NCI-H226 (cell line): ENCODE measurements at places on chromosomes 2 and 18.

DNA sequence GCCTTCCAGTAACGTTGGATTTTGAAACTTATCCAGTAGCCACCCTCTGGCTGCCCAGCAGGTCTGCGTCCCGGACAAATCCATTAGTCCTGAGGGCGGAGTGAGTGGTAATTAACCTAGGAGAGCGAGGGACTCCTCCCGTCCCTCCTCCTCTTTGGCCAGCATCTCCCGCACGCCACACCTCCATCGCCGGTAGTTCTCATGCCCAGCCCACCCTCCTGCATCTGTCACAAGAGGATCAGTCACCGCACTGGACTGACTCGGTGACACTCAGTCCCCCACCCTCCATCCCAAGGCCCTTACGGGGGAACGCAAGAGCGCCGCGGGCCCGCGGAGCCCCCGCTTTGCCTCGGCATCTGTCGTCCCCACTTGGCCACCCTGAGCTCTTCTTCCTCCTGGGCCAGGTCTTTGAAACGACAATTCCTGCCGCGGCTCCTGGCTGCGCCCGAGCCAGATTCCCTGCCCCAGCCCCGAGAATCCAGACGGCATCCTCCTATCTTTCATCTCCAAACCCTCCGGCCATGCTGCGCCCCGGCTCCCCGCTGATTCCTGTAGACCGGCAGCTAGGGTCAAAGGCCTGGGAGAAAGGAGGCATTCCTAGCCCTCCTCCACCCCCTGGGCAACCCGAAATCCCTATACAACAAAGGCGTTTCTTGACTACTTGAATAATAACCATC lies 77.5 kb downstream of the EIF2AK3 start:
- DNase-seq = no peak

GRCh38 chr2:32775954-32776353 lies 148.1 kb downstream of the TTC27 start:
- DNase-seq = no peak

- no peak for DNase-seq
These were observed 241.8 kb upstream of the CYP26B1 start for GRCh38 chr2:72389447-72389846.

GRCh38 chr2:232438951-232439757 lies 16.8 kb upstream of the ALPI start:
- DNase-seq = peak; percentile 28

DNA sequence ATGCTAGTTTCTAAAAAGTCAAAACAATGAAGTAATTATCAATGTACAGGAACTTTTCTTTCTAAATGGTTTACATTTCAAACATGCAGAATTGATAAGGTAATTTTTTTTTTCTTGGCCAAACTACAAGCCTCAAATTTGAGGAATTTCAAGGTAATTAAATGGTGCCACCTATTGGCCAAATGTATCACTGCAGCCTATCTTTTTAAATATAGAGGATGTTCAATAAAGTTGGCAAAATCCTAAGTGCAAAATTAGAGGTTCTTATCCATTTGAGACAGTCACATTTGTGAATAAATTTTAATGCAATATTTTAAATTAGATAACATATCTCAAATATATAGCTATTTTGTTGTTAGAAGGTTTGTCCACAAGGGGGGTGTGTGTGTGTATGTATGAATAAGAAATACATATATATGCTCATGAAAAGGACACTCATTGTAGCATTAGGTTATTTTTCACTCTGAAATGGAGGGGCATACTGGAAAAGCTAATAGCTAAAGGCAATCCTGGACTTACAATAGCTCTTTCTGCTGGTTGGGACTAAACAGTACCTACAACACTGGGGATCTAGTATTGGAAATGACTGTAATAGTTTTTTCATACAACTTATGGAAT lies 26.2 kb downstream of the MMADHC start:
- no peak for DNase-seq

DNA sequence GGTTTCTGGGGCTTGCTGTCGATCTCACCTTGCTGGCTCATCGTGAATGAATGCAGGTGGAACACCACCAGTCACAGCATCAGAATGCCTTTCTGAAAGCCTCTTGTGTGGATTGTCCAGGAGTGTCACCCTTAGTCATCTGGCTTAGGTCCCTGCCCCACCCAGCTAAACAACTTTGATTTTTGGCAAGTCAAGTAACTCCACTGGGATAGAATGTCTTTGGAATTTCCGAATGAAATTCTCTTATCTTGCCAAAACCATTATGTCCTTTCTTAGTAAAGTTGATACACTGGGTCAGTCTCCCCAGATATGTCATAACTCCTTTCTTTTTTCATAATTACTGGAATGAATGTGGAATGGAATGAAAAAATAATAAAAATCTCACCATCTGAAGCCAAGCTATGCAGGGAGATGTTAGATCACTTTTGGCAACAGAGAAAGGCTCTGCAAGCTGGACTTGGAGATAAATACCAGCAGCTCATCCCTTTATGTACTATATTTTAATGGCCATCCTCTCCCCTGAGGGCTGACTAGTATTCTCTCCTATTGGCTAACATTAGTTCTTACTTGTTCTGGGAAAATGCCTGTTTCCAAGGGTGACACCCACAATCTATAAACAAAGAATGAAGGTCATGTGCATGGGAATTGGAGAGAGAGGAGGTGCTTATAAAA lies 35.4 kb downstream of the INSIG2 start:
- peak; percentile 81 for DNase-seq

- no peak for DNase-seq
These were observed 32.3 kb upstream of the NEB start for GRCh38 chr2:151766437-151767153.

GRCh38 chr18:31942291-31942998 lies 483 bp downstream of the TRAPPC8 start:
- no peak for DNase-seq

GRCh38 chr2:102238778-102239177 lies 52.0 kb downstream of the IL1RL2 start:
- no peak for DNase-seq

DNA sequence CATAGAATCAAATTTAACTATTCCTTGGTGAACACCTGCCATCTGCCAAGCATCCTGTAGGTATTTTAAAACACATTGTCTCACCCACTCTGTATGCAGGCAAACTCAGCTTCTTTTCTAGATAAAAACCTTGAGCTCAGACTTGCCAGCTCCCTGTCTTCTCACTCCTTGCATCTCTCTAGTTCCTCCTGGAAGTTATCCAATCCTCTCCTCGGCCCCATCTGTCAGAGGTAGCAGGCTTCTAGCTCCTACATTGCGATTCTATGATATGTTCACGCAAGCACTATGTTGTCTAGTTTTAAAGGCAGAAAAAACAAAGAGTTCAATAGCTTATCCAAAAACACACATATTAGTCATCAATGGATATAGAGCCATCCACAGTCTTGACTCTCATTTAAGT lies 67.0 kb upstream of the APCDD1 start:
- DNase-seq = peak; percentile 15

GRCh38 chr2:98050070-98050469 lies 36.9 kb upstream of the VWA3B start:
- DNase-seq = no peak

- DNase-seq = no peak
These were observed 6.3 kb downstream of the MTERF4 start for GRCh38 chr2:241095594-241096290.

DNA sequence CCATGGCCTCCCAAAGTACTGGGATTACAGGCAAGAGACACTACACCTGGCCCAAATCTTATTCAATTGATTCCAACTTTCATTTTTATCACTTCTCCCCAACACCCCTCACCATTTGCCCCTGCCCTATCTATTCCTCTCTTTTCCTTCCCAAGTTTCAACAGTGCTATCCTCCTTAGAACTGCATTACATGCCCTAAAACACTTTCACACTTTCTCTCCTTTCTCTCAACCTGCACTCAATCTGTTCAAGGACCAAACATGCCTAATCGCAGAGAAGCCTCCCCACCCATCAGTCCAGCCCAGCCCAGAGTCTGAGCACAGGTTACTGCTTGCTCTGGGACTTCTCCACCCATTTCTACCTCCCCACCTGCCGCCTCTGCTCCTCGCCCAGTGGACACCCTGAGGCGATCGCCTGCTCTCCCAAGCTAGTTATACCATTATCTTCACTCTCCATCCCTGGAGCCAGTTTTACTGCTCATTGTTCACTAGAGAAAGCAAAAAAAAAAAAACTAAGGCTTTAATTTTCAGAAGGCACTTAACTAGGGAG lies 23.7 kb upstream of the DSG1 start:
- no peak for DNase-seq

- DNase-seq = no peak
These were observed 168.1 kb upstream of the TPO start for GRCh38 chr2:1245193-1245592.

DNA sequence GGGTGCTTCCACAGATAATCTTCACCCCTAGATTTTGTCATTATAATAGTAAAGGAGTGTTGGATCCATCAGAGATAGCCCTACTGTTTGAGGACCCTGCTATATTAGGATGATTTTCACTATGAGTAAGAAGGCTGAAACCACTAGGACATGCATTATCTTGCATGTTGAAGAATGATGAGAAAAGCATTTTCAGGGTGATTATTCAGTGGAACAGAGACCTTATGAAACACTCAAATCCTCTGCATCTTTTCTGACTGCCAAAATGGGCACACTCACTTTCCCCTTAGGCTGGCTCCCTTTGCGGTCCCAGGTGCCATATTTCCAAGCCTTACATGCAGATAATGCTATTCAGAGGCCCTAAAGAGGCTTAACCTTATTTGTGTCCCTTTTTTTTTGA lies 296.9 kb downstream of the RND3 start:
- no peak for DNase-seq

DNA sequence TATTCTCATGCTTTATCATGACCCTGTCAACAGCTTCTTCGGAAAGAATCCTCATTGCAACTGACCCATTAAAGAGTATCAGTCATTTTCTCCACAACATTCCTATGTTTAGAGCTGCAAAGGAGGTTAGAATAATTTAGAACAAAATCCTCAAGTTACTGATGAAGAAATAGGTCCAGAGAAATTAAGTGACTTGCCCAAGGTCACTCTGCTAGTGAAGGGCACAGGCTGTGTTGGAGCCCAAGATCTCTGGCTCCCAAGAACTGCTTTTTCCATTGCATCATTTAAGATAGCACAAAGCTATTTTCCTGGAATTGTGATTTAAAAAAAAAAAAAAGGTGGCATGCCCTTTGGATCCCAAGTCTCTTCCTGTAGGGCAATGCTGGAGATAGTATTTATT lies 9.6 kb downstream of the IRS1 start:
- no peak for DNase-seq

DNA sequence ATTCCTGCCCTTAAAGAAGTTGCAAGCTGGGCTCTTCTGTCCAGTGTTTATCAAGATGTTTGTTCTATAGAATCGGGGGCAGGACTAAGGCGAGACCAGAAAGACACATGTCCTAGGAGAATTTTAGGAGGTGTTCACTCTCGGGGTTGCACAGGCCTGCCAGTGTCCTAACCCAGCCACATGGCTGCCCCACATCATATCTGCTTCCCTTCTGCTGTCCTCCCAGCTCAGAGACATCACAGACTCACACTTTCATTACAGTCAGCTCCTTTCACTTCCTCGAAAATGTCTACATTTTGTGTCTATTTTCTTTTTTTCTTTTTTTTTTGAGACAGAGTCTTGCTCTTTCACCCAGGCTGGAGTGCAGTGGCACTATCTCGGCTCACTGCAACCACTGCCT lies 10.7 kb upstream of the MRO start:
- no peak for DNase-seq

GRCh38 chr18:25100418-25100817 lies 251.5 kb downstream of the ZNF521 start:
- no peak for DNase-seq

- no peak for DNase-seq
These were observed 127.4 kb downstream of the VAPA start for GRCh38 chr18:10041180-10041579.

DNA sequence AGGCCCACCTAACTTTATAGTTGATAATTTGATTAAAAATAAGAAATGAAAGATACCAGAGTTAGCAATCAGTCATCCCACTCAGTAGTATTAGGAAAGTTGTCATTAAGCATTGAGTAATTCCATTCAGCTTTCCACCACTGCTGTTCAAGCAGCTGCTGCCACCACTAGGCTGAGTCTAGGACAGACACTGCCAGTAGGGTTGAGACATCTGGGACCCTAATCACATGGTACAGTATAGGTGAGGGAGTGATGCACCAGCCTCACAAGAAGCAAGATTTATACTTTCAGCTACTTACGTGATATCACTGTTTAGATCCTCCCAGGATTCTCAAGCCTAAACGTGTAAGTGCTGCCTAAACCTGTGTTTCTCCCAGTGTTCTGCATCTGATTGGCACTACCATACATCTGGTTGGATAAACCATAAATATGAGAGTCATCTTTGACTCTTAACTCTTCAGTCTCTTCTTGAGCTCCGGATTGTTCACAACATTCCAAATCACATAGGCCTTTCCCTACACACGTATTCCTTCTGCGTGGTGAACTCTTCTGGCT lies 3.2 kb downstream of the UBXN4 start:
- DNase-seq = no peak

DNA sequence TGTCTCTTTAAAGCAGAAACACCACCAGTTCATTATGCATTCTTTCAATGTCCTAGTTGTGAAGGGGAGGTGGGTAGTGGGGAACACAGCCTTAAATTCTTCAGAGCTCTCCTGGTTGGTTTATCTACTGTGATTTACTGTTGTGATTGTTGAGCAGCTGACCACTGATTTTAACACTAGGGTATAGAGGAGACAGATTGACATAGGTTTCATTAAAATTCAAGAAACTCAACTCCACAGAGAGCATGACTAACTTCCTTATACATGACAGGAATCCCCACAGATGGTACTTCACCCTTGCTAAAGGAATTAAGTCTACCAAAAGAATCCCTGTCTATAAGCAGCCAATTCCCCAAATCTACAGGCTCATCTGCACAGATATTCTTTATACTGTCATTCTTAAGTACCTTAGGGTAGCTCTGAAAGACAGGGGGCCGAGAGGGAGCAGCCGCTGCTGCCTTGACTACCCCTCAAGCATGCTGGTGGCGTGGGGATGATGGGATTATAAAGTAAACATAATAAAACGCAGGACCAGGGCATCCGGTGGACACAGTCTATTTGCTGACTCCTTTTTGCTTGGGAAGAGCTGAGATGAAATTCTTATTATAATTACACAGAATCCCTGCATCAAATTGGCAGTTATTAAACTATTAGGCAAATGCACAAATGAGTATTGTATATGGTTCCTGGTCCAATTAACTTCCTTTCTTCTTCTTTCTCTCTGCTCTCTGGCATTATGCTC lies 1377.6 kb upstream of the PIK3C3 start:
- no peak for DNase-seq

GRCh38 chr18:70368903-70369302 lies 80.1 kb downstream of the SOCS6 start:
- DNase-seq = no peak

GRCh38 chr2:149180226-149180875 lies 141.9 kb downstream of the LYPD6B start:
- no peak for DNase-seq

DNA sequence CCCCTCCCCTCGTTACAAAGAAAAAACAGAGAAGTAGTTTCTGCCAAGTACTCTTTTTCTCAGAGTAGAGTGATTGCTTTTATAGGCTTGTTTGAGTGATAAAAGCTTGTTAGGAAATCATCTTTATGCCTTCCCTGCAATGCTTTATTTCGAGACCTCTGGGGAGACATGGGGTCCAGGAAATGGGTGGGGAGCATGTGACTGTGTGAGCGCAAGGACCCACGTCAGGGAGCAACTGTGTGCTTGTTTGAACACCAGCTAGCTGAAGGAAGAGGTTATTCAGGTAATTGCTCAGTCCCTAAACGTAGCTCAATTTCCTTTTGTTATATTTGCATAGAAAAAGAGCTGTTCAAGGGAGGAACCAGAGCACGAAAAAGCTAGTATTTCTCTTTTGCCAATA lies 187.3 kb downstream of the FAM210A start:
- no peak for DNase-seq

GRCh38 chr2:38116762-38117161 lies 40.8 kb upstream of the CYP1B1 start:
- peak; percentile 85 for DNase-seq

- DNase-seq = no peak
These were observed 896.5 kb upstream of the PIK3C3 start for GRCh38 chr18:41058351-41059125.
